Osteocyte (in vitro differentiated cells): ENCODE measurements at places on chromosomes 3 and 15.
A peak's percentile ranks its signal among the peaks of the same experiment; 100 is the strongest.

DNA sequence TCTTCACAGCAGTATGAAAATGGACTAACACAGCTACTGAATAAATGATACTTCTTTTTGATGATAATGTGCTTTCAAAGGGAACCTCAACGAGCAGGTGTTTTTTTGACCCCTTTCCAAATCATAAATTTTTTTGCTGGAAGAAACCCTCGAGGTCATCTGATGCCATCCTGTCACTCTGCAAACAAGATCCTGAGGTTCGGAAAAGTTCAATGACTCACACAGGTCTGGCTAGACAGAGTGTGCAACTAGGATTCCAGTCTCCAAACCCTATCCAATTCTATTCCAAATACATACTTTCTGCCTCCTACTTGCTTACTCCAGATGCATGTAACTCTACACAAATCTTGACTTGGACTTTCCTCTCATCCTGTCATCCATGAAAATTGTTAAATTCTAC lies 124.7 kb downstream of the NEDD4 start:
- peaks cover 10% of the 10 kb centered on the region for H3K36me3 ChIP-seq
- no peak for DNase-seq
- H3K4me1 ChIP-seq = peaks cover 19% of the 10 kb centered on the region
- no peak overlapping the region for H3K27ac ChIP-seq
- no peaks in the 10 kb centered on the region for H3K27me3 ChIP-seq
- no peak overlapping the region for H3K4me3 ChIP-seq

- H3K36me3 ChIP-seq = no peaks in the 10 kb centered on the region
- no peaks in the 10 kb centered on the region for H3K4me1 ChIP-seq
- H3K27me3 ChIP-seq = peaks cover 45% of the 10 kb centered on the region
- no peak overlapping the region for H3K27ac ChIP-seq
- DNase-seq = no peak
- H3K4me3 ChIP-seq = no peak overlapping the region
These were observed 15.5 kb upstream of the PPP1R2 start for GRCh38 chr3:195558602-195559001.

GRCh38 chr3:43021186-43021585 lies 42.1 kb downstream of the GASK1A start:
- H3K36me3 ChIP-seq = no peaks in the 10 kb centered on the region
- no peak overlapping the region for H3K27ac ChIP-seq
- peaks cover 16% of the 10 kb centered on the region for H3K27me3 ChIP-seq
- no peak overlapping the region for H3K4me3 ChIP-seq
- H3K4me1 ChIP-seq = no peaks in the 10 kb centered on the region
- no peak for DNase-seq

DNA sequence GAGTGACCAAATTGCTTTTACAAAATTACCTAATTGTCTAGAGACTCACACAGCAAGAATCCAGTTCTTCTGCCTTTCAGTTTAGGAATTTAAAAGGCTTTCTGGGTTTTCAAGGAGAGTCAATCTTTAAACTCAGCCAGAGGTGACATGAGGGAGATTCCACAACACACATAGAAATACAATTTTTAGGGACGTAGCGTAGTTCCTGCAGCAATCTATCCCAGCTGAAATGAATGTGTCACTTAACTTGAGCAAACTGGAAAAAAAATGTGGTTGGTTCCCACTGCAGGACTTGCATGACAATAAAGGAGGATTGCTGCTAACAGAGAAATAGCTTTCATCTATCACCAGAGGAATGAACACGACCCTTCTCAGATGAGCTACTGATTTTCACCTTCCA lies 269.7 kb downstream of the OTOL1 start:
- H3K27me3 ChIP-seq = peaks cover 3% of the 10 kb centered on the region
- DNase-seq = no peak
- H3K4me3 ChIP-seq = no peak overlapping the region
- H3K27ac ChIP-seq = no peak overlapping the region

DNA sequence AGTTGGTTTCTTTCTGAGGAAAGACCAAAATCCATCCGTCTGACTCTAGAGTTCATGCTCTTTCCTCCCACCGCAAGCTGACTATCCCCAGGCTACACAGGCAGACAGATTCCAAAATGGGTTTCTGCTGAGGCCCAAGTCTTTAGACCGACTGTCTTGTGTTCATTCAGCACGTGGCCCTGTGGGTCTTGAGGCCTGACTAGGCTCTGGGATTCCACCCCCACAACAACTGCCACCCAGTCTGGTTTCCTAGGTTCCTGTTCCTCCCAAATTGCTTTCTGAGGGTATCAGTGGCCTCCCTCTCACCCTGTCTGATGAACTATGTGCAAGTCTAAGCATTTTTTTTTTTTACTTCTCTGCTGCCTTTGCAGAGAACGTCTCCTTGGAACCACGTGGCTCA lies 67.7 kb downstream of the CYP19A1 start:
- H3K4me3 ChIP-seq = no peak overlapping the region
- DNase-seq = no peak
- H3K27ac ChIP-seq = no peak overlapping the region
- peaks cover 6% of the 10 kb centered on the region for H3K4me1 ChIP-seq

DNA sequence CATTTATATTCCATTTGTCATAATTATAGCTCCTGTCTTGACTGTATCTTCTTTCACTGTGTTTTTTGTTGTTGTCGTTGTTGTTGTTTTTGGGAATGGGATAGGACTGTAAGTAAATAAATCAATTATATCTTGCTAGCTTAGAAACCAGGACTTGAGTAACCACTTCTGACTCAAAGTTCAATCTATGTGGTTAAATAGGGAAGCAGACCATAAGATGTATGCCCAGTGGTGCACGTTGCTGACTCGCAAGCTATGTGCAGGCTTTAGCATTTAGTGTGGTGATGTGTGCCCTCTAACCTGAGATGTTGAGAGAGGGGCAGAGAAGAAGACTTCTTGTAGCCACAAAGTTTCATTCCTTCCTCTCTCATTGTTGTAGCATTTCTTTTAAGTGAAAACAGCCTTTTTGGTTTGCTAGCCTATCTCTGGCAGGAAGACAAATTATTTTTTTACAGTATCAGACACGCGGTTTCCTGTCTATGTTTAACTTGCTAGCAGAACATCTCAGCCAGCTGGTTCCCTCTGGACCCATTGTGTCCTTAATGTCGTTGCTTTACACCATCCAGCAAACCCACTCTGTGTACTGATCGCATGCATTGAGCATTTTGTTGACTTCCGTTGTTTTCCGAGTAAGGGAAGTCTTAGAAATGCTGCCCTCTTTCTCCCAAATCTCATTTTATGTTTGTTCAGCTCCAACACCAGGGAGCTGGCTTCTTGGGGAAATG lies 52.1 kb downstream of the TGFBR2 start:
- peak overlapping the region; percentile 90 for H3K27ac ChIP-seq
- peaks cover 77% of the 10 kb centered on the region for H3K4me1 ChIP-seq
- DNase-seq = no peak
